Stimulated activated CD8-positive, alpha-beta memory T cell treated with anti-CD3 and anti-CD28 coated beads, Interleukin-7, amount 100 ng/mL, for 24 hours (primary cell): ENCODE measurements at places on chromosomes 2 and 18.

GRCh38 chr2:55862673-55863390 is 60.8 kb downstream of the EFEMP1 start:
- DNase-seq: no peak

GRCh38 chr18:37424507-37424906 is 141.1 kb downstream of the CELF4 start:
- no peak for DNase-seq

DNA sequence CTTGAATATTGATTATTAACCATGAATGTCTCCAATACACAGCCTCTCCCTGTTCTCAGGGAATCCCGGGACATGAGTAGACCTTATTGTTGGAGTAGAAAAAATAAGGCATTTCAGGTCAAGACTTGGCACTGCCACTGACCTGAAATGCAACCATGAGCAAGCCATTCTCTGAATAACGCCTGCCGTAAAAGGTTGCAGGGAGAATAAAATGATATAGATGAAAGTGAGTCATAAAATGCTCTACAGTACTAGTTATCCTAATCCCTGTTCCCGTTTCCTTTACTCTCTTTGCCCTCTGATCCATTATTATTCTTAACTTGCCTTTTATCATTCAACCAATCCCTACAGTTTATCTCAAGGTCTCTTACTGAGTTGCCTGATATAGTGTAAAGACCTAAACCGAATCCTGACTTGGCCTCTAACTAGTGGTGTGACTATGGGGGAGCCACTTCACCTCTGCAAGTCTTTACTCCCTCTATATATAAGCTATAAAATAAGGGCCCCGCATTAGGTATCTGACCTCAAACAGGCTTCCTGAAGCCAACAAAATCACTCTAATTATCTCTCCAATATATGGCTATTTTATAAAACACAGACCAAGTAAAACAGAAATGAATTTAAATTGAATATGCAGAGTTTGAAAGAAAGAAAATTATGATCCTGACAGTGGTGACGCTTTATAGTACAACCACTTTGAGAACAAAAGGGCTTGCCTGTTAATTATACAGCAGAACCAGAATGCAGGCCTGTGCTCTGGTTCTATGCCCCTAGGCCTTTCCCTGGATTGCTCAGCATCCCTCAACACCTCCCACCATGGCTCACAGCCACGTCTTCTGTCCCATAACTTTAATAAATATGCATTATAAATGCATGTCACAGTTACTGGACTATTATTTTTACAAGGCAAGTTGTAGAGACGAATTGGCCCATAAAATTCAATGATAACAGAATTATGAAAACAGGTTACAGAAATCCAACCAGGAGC is 183.1 kb downstream of the STK39 start:
- no peak for DNase-seq

GRCh38 chr2:136098441-136098840 is 19.5 kb downstream of the CXCR4 start:
- DNase-seq: no peak

DNA sequence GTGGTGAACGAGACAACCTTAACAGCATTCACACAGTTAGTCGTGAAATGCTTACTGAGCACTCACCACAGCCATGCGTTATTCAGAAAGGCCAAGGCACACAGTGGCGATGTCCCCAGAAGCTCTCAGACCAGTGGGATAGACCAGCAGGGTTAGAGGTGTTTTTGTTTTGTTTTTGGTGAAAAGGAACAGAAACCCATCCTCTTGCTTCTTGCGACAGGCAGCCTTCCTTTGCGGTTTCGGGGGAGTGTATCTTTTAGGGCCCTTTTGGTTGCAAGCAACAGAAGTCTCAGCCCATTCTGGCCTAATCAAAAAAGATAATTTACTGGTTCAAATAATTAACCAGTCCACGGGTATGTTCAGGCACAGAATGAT is 4.7 kb downstream of the GNLY start:
- no peak for DNase-seq

GRCh38 chr18:13389491-13390131 is 171.1 kb downstream of the LDLRAD4 start:
- DNase-seq: no peak
